ENCODE measurements at places on chromosomes 12 and 14.
A peak's percentile ranks its signal among the peaks of the same experiment; 100 is the strongest.

DNA sequence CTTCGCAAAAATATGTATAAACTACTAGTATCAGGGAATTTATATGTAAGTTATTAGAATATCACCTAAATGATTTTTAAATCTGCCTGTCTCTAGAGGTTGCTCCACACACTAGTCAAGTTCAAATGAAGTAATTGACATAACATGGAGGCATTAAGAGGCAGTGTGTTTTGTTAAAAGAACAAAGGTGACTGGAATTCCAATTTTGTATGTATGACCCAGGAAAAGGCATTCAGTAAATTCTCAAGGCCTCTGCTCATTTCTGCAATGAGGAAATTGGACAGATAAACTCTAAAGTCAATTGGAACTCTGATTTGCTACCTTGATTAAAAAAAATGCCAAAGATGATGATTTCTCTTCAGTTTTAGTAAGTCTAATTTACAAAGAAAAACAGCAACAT is 117.1 kb downstream of the NAV3 start:
- no peak for DNase-seq

- no peak for DNase-seq
Measured at GRCh38 chr12:131409211-131409610, 301.7 kb upstream of the SFSWAP start.

GRCh38 chr14:76696791-76697190 is 64.5 kb upstream of the VASH1 start:
- no peak for DNase-seq

GRCh38 chr12:101685092-101685491 is 12.3 kb upstream of the CHPT1 start:
- peak; percentile 57 for DNase-seq

DNA sequence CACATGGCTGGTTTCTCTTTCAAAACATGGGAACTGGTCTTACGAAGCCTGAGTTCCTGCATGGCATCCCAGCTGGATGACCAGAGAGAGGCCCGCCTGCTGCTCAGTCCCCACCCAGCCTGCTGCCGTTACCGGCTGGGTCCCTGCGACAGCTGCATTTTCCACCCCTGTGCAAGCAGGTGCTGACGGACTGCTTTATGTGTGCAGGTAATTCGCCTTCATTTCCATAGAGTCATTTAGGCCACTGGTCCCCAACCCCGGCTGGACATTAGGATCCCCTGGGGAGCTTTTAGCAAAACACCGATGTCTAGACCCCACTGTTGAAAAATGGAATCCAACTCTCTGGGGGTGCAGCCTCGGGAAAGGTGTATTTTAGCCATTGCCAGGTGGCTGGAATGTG is 51.9 kb downstream of the RBM19 start:
- no peak for DNase-seq

DNA sequence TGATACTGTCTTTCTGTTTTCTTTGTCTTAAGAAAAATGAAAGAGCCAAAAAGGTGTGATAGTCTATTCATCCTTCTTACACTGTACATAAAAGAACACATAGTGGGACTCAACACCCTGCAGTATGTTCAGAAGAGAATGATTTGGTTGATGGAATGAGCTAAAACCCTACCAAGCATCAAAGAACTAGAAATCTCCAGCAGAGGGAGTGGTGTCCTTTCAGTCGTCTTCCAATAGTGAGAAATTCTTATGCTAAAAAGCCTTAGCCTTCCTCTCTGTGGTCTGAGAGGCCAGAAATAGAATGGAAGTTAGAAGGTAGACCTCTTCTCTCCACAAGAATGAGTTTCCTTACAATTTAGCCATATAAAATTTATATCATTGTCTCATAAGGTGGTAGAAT is 393.4 kb upstream of the SEL1L start:
- no peak for DNase-seq

- no peak for DNase-seq
Measured at GRCh38 chr12:29510591-29511185, 13.2 kb upstream of the OVCH1 start.

DNA sequence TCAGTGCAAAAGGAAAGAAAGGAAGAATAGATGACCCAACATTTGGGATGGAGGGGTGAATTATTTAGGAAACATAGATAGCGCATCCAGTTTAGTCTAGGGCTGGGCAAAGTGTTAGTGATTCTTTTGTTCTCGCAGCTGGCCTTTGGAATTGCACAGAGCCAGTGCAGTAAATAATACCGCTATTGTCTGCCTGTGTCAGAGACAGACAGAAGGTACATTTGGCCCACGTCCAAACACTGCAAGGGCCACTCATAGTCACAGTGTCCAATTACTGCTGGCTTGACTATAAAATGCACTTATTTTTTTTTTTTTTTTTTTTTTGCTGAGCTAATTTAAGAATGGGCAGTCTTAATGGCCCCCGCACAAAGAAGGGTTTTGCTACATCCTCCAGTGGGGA is 638.6 kb downstream of the BCL11B start:
- DNase-seq, result no peak

GRCh38 chr12:71439613-71440344 is at the start of gene LGR5:
LGR5 (plus strand) TSS chr12:71439798; CDS start chr12:71440081, 283 bp downstream.
- DNase-seq, result no peak

GRCh38 chr14:33948869-33949408 is 1.9 kb downstream of the EGLN3 start:
- DNase-seq, result no peak

- DNase-seq, result no peak
Measured at GRCh38 chr14:77158175-77158881, 16.7 kb upstream of the ZDHHC22 start.

DNA sequence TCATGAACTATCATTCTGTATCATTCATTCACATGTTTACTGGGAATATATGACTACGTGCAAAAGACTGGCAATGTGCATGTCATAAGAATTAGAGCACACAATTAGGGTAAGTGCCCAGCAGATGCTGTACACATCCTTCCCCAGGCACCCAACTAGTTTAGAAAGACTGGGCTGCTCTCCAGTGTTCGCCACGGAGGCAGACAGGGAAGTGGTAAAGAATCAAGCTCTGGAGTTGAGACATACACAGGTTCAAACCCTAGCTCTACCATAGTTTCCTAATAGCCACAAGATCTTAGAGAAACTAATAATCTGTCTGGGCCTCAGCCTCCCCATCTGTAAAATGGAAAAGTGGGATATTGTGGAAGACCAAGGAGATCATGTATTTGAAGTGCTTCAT is 6.8 kb downstream of the TMCC3 start:
- DNase-seq, result no peak

- no peak for DNase-seq
Measured at GRCh38 chr12:122963941-122964265, 2.4 kb downstream of the ABCB9 start.

DNA sequence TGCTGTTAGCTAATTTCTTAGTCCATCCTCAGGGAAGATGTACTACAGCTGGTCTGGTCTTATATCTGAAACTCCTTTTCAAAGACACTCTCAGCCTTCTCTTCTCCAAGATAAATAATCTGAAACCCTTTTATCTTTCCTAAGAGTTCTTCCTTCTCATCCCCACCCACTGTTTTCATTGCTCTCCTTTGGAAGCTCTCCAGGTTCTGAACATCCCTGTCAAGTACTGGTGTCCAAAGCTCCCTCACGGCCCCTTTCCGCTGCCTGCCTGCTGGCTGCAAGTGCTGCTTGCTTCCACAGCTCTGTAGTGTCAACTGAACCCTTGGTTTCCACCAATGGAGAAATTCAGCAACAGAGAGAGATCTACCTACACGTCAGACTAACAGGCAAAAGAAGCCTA is 6.6 kb upstream of the SLC6A13 start:
- DNase-seq, result no peak

- no peak for DNase-seq
Measured at GRCh38 chr14:68039593-68039992, 220.0 kb downstream of the RAD51B start.

GRCh38 chr12:24695657-24696329 is 253.1 kb downstream of the BCAT1 start:
- DNase-seq, result no peak

- DNase-seq, result no peak
Measured at GRCh38 chr14:91111443-91111842, 2.4 kb upstream of the DGLUCY start.

GRCh38 chr14:77322250-77322902 is 1.5 kb downstream of the GSTZ1 start:
- no peak for DNase-seq

- no peak for DNase-seq
Measured at GRCh38 chr12:54858562-54858961, 4.2 kb downstream of the MUCL1 start.

- no peak for DNase-seq
Measured at GRCh38 chr14:104220215-104221070, 82.1 kb downstream of the KIF26A start.

GRCh38 chr12:20097626-20098025 is 270.7 kb upstream of the PDE3A start:
- DNase-seq, result no peak

DNA sequence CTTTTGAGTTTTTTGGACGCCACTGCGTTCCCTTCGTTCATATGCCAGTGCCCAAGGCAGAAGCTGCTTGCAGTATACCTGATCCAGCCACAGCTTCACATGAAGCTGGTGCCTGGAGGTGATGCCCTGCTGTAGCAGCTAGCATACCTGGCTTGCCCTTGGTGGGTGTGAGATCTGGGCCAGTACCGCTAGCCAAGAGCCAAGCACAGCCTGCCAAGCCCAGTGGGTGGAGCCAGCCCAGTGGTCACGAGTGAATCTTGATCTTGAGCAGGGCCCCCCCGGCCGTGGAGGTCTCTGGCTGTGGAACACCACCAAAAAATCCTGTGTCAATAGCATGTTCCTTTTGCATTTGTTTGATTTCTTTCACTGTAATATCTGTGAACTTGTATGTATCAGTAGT is 7.3 kb upstream of the M6PR start:
- no peak for DNase-seq

DNA sequence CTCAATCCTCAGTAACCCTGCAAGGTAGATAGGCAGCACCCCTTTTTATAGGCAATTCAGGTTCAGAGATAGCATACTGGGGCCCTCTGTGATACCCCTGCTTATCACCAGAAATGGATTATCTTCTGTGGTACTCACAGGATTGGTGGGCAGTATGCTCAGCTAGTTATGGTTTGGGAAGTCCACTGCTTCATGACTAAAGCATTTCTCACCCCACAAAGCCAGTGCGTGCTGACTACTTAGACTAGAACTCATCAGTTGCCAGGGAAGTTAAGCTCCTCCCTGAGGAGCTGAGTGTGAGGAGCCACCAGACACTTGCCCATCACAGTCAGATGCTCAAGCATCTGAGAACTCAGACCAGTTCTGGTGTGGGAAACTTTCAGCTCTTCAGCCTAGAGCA is 76.3 kb downstream of the SCAF11 start:
- DNase-seq, result no peak

DNA sequence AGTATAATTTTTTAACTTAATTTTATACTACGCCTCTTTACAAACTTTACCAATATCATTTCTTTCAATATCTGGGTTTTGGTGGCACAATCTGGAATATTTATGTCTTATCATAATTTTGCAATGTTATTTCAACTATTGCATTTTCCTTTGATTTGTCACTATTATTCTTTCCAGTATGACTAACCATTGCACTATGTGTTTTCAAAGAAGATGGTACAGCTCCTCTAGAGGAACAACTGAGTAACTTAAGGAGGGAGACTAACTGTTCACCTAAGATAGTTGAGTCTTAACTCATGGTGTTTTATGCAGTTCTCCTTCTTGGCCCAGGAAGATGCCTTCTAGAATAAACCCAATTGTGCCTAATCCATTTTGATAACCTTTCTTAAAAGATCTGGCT is 60.5 kb upstream of the KIF21A start:
- no peak for DNase-seq

DNA sequence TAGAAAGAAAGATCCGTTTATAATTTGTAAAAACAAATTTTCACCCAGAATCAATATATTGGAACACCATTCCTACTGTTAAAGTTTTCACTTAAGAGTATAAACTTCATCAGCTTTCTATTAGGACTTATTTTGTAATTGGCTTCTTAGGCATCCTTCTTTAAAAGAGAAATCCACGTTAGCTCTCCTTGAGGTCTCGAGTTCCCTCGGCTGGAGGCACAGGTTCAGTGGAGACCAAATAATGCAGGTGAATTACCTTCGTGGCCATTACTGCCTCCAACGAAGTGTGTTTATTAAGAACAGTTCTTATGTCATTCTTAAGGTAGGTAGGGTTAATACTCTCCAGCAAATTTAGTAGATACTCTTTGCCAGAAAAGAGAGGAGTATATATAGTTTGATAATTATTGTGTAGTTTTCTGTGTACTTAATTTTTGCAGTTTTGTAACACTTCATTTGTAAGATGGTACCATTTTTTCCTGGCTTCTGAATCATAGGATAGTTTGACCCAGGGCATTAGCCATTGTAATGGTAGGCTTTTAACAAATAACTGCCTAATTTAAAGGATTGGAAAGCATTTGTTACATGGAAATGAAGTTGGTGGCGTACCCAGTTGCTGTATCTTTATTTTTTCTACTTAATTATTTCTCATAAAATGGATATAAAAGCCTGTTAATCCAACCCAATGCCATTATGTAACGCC is 2.2 kb downstream of the CALM1 start:
- DNase-seq, result no peak

DNA sequence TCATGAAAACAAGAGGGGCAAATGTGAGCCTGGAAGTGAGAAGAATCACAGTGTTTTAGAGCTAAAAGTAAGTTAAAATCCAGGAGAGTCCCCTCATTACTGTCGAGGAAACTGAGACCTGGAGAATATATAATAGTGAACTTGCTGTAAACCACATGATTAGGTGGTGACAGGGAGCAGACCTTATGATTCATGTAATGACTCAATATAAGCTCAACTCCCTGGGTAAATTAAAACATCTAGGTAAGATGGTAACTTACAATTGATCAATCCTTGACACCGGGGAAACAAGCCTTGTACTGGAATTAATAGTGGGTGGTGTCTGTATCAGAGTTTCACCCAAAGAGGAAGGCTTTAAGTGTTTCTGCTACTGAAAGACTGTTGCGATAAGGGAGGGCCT is 269.3 kb downstream of the SNAPC1 start:
- DNase-seq, result no peak

- DNase-seq, result no peak
Measured at GRCh38 chr14:72737560-72737943, 156.3 kb downstream of the DPF3 start.

- DNase-seq, result no peak
Measured at GRCh38 chr14:86462193-86462753, 932.3 kb downstream of the FLRT2 start.

- DNase-seq, result no peak
Measured at GRCh38 chr12:29537298-29537697, 39.8 kb upstream of the OVCH1 start.

- no peak for DNase-seq
Measured at GRCh38 chr12:117139025-117139717, 40.0 kb upstream of the TESC start.

- DNase-seq, result no peak
Measured at GRCh38 chr14:70962935-70963334, 55.7 kb downstream of the PCNX1 start.

GRCh38 chr12:96228566-96229248 is 34.5 kb downstream of the ELK3 start:
- DNase-seq, result no peak

- DNase-seq, result no peak
Measured at GRCh38 chr12:54398218-54398617, 13.7 kb upstream of the ZNF385A start.
